Activated CD4-positive, CD25-positive, alpha-beta regulatory T cell treated with anti-CD3 and anti-CD28 coated beads, Interleukin-2, amount 50 U/mL, for 24 hours (primary cell): ENCODE measurements at places on chromosomes 5 and 9.

GRCh38 chr5:134127376-134127861, 12.9 kb downstream of the TCF7 start:
- peak; percentile 34 for ATAC-seq

DNA sequence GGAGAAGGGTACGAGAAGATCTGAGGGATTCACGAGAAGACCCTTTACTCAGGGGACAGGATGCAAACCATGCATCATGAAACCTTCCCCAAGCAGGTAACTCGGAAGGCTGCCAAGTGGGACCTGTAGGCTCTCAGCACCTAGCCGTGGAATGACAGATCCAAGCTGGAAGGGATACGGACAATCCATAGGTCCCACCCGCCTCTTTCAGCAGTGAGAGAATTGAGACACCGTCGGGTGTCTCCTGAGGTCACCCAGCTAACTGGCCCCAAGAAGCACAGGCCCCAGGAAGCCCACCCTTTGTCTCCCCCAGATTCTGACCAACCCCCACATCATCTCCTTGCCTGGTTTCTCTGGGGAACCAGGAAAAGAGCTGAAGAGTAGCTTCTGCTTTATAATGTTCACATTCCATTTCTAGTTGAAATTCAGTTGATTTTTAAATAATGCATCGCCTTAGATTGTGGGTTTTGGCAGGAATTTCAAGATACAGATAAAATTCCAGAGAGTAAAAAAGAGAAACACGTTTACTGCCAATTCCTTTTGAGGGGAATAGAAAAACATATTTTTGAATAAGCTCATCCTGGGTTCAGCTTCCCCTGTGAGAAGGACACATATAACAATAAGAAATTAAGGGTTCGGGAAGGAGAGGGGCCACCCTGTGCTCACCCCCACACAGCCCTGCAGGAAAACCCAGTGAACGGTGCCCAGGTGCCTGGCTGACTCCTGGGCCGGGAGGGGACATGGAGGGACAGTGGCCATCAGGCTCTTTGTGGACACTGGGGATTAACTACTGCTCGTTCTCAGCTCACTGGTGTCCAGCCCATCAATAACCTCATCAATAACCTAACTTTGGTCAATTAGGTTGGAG, 51.1 kb downstream of the NSUN2 start:
- no peak for ATAC-seq

GRCh38 chr5:162324328-162324727, 256.8 kb downstream of the GABRG2 start:
- no peak for ATAC-seq

GRCh38 chr5:133938039-133938821, 30.2 kb downstream of the C5orf15 start:
- no peak for ATAC-seq

GRCh38 chr5:29780401-29780800, 1413.1 kb upstream of the CDH6 start:
- no peak for ATAC-seq

DNA sequence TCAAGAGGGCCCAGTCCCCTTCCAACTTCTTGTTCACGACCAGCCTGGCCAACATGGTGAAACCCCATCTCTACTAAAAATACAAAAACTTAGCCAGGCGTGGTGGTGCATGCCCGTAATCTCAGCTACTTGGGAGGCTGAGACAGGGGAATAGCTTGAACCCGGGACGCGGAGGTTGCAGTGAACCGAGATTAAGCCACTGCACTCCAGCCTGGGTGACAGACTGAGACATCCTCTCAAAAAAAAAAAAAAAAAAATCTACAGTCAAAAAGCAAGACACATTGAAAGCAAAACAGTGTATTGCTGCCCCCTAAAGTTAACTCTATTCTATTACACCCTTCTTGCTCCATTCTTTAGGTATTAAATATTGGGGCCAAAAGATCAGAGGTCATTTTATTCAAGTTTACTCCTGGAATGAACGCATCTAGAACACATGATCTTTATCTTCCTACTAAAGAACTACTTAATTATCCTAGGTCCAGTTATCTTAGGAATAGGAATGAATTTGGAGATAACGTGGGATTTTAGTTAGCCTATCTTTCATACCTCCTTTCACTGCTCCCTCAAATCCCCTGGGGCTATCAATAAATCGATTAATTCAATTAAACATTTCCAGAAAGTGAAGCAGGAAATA, 2.4 kb downstream of the ATG12 start:
- ATAC-seq = peak; percentile 14

DNA sequence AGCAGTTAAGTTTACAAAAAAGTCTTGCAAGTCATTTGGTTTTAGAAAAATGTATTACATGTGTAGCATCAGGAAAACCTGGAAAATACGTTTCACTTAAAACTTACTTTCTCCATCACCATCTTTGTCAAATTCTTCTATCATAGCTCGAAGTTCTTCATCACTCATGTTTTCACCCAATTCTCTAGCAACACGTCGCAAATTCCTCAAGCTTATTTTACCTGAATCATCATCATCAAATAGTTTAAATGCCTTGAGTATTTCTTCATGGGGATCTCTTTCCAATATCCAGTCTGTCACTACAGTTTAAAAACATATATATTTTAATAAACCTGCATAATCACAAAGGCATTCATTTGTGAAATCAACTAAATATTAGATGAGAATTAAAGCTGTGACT, 10.3 kb downstream of the CETN3 start:
- no peak for ATAC-seq
